ENCODE measurements at places on chromosomes 3 and 15. TPM values are rescaled to one million over a fixed set of nuclear protein-coding genes. Genes with fewer than 3 reads are reported as not detected.
A peak's percentile ranks its signal among the peaks of the same experiment; 100 is the strongest.

DNA sequence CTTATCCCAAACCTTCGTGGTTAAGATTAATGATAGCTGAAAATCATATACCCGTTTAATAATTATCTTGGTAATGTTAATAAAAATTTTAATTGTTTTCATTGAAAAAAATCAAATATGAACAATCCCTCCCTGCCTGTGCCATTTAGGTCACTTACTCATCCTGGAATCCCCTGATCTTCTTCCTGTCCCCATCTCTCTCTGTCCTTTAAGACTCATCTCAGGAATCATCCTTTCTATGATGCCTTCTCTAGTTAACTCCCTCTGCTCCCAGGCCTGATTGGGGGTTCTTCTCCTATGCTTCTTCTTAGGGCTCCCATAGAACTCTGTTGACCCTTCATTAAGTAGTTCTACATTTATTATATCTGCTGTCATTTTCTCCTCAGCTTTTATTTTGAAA is 91.6 kb downstream of the MBNL1 start:
- no peak for DNase-seq

DNA sequence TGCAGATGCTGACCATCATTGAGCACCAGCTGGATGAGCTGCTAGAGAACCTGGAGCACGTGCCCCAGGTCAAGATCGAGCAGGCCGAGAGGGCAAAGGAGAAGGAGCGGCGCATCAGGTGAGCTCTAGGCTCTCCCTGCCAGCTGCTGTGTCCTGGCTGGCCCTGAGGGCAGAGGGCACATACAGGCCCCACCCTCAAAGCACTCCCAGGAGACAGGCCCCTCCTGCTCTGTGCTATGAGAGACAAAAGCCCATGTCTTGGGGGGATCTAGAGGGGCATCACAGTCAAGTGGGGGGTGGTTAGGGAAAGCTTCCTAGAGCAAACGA is 39.5 kb downstream of the CFAP100 start:
- no peak for DNase-seq

DNA sequence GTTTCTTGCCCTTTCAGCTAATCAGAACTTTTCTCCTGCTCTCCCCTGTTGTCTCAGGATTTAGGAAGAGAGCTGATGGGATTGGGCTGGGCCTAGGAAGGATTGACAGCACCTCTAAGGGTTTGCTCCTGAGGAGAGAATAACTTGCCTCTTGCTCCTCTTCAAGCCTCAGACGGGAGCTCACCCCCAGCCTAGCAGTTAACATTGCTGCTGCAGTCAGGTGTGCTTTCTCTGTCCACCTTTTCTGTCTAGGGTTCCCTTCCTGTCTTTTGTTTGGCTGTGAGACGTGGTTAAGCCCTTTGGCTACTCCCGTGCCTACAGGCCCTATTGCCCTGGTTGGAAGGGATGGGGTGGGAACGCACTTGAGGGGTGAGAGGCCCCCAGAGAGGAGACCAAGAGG is 20.1 kb downstream of the TMEM108 start:
- no peak for DNase-seq

DNA sequence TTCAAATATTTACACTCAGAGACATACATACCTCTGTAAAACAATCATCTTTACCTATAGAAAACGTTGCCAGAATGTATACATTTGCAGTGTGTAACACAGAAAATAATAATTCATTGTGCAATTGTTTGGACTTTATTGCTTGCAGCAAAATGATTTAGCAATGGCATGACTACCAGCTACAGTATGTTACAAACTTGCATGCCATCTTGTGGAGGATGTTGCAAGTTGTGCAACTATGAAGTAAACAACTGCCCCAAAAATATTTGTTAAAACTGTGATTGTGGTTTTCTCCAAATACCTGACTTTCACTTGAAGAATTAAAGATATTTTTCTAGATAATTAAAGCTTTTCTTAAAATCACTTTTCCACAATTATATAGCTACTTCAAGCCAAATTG is 27.1 kb upstream of the C3orf49 start:
- DNase-seq = no peak

DNA sequence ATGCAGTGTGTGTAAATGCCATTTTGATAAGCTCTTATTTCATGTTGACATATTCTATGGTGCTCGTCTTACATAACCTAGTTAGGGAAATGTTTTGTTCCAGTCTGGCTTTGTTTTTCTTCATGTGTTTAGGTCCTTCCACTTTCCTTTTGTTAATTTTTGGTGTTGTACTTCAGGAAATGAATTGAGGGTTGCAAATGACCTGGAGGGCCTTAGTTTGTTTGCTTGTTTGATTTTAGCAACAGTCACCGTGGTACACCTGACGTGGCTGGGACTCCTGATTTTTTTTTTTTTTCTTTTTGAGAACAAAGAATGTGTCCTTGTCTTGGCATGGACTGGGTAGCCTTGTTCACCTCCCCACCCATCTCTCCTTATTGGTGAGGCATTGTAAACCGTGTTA is 114.8 kb downstream of the IGF1R start:
- no peak for DNase-seq

DNA sequence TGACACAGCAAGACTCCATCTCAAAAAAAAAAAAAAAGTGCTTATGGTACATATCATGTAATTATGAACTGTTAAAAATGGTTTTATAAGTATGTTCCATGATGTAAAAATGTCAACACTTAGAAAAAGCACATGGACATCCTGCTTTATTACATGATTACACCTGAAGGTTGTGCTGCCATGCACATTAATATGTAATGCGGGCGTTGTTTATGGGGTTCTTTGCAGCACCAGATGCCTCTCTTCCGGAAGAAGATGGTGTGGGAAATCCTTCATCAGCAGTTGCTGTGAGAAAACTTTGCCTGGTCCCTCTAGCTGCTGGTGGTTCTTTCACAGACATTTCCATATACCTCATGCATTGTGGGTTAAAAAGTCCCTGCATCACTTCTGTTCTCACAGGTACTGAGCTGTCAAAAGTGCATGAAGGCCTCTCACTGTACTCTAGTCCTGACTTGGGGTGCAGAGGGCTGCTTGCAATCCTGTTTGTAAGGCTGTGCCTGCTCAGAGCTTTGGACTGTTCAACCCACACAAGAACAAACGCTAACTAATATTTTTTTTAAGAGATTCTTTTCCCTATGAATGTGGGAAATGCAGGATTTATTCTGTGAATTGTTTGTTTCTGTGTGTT is 43.6 kb downstream of the SENP2 start:
- DNase-seq = no peak

GRCh38 chr3:59391131-59391530 is 341.3 kb upstream of the CFAP20DC start:
- DNase-seq = no peak

DNA sequence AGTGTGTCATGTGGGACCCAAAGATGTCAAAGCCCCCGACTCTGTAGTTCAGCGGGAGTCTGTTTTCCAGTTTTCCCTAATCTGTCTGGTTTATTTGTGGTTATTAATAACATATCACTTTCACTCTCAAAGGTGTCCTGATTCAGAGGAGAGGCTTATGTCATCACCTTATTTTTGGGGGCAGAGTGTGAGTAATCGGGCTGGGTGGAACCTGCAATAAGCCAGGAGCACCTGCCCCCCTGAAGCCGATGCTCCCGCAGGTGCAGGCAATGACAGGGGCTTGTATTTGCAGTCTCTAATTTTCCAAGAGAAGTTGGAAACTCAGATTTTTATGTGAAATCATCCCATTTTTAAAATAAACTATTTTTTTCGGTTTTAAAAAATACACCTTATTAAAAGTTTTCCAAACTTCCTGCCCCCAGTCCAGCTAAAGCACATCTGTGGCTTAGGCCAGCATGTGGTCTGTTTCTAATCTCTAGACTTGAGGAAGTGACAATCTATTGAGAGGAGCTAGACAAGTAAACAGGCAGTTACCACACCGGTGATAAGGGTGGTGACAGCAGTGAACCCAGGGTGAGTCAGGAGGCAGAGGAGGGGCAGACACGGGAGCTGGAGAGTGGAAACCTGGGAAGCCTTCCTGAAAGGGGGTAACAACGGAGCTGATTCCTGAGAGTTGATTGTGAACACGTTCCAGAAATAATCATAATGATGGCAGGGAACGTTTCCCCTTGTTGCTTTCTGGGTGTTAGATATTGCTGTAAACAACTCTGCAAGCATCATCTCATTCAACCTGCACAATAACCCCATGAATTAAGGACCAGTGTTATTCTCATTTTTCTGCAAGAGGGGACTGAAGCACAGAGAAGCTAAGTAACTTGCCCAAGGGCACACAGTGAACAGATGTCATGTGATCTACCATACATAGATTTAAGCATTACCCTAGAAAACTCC is 37.2 kb downstream of the BHLHE40 start:
- DNase-seq = peak; percentile 36

- DNase-seq = no peak
Observed at GRCh38 chr15:23518104-23518503, 47.4 kb upstream of the MKRN3 start.

DNA sequence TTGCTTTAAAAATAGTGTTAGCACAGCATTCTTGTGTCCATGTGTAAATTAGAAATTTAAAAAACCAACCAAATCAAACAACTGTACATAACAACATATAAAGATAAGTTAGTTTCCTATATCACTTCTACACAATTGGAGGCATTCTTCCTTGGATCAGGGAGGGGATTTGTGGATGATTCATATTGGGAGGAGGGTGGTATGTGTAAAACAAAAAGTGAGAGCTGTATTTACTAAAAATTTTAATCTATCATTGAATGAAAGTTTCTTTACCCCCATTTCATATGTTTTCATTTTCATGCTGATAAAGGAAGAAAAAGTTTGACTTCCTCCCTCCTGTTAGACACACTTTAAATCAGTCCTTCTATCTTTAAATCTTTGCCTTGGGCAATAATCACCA is 325.0 kb downstream of the SATB1 start:
- DNase-seq = no peak

- DNase-seq = no peak
Observed at GRCh38 chr3:43559961-43560360, 61.9 kb downstream of the ANO10 start.

DNA sequence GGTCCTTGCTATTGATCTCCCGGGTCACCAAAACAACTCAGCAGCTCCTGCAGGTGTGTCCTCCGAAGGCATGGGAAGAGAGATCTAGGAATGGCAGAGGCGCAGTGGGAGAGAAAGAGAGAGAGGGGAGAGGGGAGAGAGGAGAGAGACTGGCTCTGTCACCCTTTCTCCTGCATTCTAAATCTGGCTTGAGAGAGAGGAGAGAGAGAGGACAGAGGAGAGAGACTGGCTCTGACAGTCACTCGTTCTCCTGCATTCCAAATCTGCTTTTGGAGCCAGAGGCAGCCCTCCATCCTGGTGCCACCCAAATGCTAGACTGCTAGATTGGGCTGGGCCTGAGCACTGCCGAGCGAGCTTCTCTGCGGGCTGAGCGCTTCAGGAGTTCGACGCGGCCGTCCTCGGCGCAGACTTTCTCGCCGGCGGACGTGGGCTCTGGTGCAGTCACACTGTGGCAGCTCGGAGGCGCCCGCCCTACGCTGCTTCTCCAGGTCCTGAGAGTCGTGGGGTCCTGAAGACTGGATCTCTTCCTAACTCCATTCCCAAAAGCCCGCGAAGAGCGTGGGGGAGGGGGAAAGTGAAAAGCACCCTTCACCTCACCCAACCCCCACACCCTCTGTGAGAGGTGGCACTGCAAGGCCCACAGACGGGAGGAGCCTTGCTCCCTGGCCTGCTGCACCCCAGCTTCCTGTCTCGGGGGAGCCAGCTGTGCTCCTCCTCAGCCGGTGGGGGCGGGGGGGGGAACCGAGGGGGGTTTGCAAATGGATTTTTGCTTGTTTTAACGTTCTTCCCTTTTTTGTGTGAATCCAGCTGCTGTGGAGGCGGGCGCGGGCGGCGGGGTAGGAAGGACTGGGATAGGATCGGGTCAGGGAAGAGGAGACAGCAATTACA is 222.3 kb downstream of the MEIS2 start:
- no peak for DNase-seq

DNA sequence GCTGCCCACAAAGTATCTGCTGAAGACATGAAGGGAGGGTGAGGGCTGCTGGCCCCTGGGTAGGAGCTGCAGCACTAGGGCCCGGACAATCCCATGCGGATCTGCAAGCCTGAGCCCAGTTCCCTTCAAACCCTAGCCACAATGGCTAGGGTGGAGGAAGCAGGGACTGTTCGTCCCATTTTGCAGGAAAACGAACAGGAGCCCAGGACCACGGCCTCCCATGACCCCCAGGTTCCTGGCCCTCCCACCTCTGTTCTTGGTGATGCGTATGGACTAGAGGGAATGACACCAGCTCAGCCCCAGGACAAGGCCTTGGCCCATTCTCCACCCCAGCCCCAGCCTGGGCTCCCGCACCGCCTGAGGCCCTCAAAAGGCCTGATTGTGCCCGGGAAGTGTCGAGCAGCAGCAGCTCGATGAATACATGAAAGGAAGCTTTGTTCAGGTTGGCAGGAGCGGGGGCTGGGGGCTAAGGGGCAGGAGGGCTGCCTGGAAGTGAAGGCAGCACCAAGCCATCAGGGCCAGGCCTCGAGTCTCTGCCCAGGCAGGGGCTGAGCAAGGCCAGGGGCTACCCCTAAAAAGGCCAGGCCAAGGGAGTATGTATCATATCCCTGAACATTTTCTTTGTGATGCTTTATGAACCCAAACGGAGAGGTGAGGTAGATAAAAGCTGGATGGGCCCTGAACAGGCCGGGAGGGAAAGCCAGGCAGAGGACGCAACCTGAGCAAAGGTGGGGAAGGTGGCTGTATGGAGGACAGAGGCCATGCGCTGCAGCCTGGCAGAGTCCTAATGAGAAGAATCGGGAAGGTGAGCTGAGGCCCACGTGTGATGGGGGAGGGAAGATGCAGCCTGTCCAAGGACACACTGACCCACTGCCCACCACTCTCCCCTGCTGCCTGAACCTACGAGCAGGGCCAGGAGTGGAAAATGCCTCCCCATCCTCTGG is 12.2 kb downstream of the SEMA7A start:
- DNase-seq = no peak

DNA sequence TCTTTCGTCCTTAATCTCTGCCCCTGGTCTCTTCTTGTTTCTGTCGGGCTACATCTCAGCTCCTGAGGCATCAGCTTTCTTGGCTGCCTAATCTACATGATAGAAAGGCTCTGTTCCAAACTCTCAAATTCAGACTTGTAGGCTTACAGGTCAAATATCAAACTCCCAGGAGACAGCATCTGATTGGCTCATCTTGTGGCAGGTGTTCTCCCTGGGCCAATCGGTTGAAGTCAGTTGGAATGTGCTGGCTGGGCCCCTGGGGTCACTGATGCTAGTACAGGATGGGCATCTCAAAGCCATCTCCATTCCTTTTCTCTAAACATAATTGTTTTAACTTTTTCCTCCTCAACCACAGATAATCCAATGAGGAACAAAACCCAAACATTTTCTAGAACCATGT is 198.7 kb downstream of the CNTN3 start:
- no peak for DNase-seq

DNA sequence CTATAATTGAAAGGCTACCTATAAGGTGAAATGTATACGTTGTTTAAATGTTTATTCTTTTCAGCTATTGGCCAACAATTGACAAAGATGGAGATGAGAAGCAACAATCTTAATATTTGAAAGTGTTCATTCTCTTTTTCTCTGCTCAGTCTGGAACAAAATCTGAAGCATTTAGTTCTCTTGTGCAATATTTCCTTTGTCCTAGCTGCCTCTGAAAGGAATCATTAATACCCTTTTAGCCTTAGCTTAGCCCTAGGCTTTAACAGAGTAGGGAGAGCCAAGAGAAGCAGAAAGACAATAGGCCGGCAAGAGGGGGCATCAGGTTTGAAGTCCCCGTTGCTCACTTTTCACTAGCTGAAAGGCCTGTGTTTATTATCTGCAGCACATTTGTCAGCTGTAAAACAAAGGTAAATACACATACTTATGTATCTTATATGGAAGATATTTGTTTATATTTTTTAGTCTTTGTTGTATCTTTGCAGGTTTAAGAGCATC is 422.5 kb upstream of the SEMA6D start:
- DNase-seq = no peak

Gene FXR1
- total RNA-seq = 206 TPM

Gene CPNE9
- total RNA-seq = not detected

Gene PLA2G4D
- not detected for total RNA-seq

Gene CPLX3
- 0.36 TPM for total RNA-seq

Gene STRA6
- total RNA-seq = not detected

Gene GPR62
- not detected for total RNA-seq

Measured in CD8-positive, alpha-beta T cell (primary cell).